ENCODE measurements at places on chromosomes 4 and X.
A peak's percentile ranks its signal among the peaks of the same experiment; 100 is the strongest.

DNA sequence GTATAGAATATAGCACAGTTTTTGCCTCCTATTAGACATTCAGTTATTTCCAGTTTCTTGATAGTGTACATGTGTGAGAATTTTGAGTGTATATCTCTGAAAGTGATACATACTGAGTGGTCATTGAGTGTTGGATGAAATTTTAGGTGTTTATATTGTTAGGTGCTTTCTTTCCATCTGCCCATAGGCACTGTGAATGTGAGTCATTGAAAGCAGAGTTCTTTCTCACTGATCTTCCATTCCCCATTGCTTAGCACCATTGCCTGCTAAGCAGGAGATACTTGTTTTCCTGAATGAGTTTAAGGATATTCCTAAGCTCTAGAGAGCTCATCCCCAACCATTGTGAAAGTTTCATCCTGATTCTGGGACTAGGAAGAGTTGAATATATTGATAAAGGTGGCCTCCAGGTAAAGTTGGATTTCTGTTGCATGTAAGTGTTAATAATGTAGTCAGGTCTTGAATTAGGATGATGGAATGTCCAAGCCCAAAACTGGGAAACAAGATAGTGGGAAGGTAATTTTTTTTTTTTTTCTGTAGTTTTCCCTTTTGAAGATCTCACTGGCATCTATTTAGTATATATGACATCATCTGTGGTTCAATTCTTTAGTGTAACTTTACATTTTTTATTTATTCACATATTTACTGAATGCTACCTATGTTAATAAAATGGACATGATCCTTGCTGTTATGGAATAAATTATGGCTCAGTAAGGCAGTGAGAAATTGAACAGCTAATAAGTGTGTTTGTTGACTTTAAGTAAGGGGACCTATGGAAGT is 22.1 kb downstream of the UBE2K start:
- DNase-seq, result no peak

DNA sequence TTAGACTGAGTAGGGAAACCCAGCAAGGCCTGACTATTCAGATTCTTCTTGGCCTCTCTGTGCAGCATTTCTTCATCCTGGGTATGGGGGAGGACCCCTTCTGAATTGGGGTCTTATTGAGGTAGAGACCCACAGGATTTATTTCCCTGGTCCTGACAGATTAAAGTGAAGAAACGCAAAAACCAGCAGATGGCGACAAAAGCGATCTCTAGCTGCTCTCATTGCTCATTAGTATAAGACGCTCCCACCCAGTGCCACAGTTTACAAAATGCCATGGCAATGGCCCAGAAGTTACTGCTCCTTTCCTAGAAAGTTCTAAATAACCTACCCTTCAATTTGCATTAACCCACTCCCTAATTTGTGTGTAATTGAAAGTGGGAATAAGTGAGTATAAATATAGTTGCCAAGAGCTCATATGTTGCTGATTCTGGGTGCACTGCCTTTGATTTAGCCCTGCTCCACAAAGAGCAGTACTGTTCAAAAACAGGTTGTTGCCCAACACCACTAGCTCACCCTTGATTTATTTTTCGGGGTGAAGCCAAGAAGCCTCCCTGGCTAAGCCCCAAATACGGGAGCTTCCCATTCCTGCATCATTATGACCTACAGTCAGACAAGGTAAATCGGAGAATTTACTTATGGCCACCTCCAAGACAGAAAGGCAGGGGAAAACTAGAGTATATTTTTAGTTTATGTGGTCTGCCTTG is 3.7 kb upstream of the BEX4 start:
- DNase-seq, result peak; percentile 55

GRCh38 chrX:69153060-69153730 is 12.1 kb downstream of the PJA1 start:
- DNase-seq, result no peak

- no peak for DNase-seq
These were observed 18.1 kb downstream of the PIR start for GRCh38 chrX:15475021-15475420.

GRCh38 chrX:123184219-123184865 is at the start of gene GRIA3:
Gene GRIA3 (plus strand): TSS chrX:123184278. CDS start chrX:123184536, 258 bp downstream.
- DNase-seq, result no peak

- DNase-seq, result no peak
These were observed 100.8 kb upstream of the MAML3 start for GRCh38 chr4:140254651-140255299.

DNA sequence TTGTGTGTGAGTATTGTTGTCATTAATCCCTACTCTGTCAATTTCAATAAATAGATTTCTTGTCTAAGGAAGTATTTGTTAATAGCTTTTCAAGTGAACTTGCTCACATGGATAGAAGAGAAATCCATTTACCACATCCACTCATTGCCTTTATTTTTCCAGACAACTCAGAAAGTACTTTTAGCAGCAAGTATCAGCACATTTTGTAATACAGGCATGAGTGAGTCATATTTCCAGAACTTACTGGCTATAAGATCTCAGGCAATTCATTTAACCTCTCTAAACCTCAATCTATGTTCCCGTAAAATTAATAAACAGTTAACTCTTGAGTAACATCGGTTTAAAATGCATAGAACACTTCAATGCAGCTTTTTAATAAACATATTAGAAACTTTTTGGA is 317.9 kb upstream of the PCDH7 start:
- DNase-seq, result no peak

GRCh38 chr4:134812611-134813010 is 611.0 kb upstream of the PABPC4L start:
- DNase-seq, result no peak

DNA sequence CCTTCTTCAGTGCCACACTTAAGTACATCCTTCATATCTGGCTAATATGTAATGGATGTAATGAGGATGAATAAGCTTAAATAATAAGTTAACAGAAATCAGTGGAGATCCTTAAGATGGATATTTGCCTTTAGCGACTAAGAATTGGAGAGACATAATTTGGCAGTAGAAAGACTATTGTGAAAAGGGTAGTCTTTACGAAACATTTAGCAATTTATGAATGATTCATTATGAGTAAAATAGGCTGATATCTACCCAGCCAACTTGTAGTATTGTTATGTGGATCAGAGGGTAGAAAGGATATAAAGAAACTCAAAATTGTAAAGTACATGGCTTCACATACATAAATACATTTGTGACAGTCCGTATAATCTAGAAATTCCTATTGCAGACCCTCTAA is 2371.8 kb downstream of the PCDH7 start:
- DNase-seq, result no peak

GRCh38 chrX:113906168-113906567 is 677.7 kb upstream of the HTR2C start:
- no peak for DNase-seq

GRCh38 chr4:158065176-158065575 is 107.6 kb downstream of the GASK1B start:
- DNase-seq, result no peak

GRCh38 chr4:141814499-141814898 is 178.1 kb downstream of the IL15 start:
- DNase-seq, result no peak

- no peak for DNase-seq
These were observed 6.3 kb upstream of the ACE2 start for GRCh38 chrX:15607067-15607466.

GRCh38 chrX:19646282-19646681 is 131.0 kb upstream of the MAP3K15 start:
- DNase-seq, result no peak

DNA sequence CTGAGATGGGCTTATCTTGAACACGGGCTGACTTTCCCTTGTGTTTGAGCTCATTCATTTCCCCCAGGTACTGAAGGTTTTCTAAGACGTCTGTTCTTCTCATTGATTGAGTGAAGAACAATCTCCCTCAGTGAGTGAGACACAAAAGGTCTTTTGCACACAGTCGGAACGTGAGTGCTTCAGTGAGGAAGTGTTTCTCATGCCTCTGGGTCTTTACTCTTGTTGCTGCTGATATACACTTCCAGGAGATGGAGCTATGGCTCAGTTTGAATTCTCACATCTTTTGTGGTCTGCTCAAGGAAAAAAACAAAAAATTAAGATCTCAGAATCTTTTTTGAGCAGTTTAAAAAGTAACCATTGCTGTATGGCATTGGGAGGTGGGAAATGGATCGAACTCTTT is 981.9 kb upstream of the TENM3 start:
- no peak for DNase-seq

DNA sequence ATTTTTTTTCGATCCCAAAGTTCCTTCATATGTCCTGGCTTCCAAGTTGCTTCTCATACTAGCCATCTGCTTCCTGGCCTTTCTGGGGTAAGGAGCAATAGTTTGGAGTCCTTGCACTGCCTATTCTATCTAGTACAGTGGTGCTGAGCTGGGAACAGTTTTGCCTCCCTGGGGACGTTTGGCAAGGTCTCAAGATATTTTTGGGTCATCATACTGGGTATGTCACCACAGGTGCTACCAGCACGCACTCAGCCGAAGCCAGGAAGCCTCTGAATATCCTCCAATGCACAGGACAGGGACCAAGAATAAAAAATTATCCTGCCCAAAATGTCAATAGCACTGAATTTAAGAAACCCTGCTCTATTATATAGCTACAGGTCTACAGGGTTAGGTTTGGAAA is 35.4 kb upstream of the TMSB15B start:
- no peak for DNase-seq

DNA sequence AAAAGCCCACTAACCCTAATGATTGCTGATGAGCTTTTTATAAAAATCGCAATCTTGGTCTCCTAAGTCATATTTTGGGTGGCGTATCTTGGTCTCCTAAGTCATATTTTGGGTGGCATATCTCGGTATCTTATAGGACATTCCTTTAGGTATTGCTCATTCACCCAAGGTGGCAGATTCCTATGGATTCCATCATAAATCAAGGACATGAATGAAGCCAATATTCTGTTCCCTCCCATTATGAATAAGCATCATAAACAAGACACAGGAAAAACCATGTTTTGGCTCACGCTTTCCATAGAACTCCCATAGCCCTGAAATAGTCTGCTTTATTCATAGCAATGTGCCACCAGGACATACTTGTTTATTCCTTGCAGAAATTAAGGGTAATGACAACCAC is 95.0 kb upstream of the CD99 start:
- DNase-seq, result no peak

DNA sequence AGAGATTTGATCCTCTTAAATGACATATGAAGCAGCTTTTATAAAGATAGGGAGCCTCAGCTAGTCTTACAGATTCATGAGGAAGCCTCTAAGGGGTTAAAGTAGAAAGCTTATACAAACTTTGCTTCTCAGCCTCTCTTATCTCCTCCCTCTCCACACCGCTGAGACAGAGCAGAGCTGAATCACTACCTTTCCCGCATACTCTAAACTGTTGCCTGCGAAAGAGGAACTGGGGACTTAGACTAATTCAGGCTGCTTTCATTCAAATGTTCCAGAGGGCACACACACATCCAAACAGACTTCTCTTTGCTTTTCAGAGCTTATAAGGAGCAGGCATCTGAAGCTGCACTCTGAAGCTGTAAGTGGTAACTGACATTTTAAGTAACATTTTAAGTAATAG is at the start of gene SERTM2:
TSS of gene SERTM2 (plus strand) at position 169 of the 400 bp plus-strand sequence. CDS start 7,213 bp downstream, outside the sequence.
- DNase-seq, result no peak

- no peak for DNase-seq
These were observed 83.9 kb upstream of the SORBS2 start for GRCh38 chr4:185895866-185896265.

DNA sequence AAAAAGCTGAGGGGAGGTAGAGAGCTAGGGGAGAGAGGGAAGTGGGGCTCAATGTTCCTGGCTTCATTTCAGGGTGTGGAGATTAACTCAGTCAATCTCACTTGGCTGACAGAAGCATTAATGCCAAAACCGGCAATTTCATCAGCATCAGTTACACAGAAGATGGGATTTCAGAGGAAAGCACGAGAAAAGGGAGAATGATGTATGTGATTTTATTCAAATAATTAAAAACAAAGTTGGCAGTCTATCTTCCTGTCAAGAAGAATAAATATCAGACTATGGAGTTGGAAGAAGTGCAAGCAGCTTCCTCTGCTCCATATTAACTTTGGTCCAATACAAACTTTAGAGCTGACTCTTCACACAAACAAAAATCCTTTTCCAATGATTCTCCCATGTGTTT is 29.6 kb upstream of the HCCS start:
- no peak for DNase-seq

DNA sequence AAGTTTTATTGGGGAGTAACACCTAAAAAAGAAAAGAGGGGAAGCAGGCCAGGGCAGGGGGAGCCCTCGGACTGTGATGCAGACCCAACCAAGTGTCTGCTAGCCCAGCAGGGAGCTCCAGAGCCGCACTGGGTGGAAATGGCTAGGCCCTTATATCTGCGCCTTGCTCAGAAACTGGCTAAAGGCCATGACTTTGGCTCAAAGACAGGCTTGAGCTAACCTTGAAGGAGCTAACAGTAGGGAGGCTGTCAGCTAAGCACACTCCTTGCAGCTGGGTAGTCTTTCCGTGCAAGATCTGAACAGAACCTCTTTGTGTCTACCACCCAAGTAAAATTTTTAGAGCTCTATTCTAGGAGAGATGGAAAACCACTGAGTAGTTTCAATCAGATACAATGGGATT is 43.0 kb downstream of the SEPSECS start:
- DNase-seq, result no peak

DNA sequence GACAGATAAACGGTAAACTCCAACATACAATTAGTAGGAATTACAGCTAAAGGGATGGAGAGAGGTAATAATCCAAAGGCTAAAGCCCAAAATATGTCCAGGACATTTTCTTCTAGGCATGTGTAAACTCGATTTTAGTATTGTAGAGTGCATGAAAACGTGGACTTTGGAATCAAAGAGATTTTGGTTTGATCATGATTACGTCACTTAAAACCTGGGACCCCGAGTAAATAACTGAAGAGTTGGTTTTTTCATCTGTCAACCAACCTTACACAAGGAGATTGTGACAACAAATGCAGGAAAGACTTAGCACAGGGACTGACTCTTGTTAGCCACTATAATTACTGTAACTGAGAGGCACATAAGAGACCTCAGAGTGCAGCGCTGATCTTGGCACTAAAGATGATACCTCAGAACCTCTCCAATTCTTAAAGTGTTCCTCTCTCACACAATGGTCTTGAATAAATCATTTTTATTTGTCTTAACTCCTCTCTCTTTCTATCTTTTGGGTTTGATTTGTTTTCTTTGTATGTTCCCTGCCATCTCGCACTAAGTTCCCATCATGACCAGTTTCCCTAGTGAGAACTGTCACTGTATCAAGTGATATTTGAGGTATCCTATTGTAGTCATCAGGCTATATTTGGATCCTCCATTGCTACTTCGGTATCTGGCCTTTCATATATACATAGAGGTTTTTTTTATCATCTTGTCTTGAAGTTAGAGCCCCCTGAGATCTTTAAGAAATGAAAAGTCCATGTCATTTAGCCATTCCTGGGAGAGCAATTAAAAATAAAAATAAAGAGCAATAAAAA is 32.2 kb upstream of the MSL3 start:
- DNase-seq, result no peak

DNA sequence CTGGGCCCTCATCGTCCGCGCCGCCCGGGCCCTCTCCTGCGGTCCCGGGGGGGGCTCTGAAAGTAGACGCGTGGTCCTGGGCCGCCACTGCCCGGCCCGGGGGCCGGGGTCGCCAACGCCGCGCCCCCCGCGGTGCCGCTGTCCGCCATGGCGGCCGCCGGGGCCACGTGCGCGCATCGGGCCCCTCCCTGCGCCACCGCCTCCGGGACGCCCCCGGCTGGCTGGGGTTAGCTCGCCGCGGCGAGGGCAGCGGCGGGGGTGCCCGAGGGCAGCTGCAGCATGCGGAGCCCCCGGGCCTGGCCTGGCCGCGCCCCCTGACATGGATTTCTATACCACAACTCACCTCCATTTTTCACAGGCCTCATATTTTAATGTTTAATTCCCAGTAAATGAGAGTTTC is 61.8 kb downstream of the ELF2 start:
- DNase-seq, result no peak

GRCh38 chrX:136034668-136035067 is 49.4 kb downstream of the SLC9A6 start:
- no peak for DNase-seq

- no peak for DNase-seq
These were observed 229.6 kb upstream of the PGRMC2 start for GRCh38 chr4:128517096-128517738.
